ENCODE measurements at places on chromosomes 16 and 17.

DNA sequence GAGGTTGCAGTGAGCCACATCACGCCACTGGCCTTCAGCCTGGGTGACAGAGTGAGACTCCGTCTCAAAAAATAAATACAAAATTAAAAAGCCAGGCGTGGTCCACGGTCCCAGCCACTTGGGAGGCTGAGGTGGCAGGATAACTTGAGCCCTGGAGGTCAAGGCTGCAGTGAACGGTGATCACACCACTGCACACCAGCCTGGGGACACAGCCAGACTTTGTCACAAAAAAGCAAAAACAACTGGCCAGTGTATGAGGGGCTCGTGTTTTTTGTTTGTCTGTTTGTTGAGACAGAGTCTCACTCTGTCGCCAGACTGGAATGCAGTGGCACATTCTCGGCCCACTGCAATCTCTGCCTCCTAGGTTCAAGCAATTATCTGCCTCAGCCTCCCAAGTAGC, 1.2 kb upstream of the UBB start:
- no peak for DNase-seq

DNA sequence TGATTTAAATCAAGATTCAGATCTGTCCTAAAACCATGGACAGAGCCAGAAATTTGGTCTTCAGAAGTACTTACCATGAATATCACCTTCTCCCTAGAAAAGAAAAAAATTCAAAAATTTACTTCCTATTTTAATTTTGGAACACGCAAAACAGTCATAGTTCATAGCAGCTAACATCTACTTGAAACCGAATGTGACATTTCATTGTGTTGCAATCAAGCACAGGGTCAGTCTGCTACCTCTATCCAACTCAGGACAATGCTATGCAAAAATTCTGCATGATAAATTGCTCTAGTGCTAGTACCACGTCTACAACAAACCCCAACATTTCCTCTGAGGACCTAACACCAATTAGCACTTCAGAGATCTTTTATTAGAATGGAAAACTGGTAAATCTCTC, 7.7 kb downstream of the JPT1 start:
- no peak for DNase-seq

GRCh38 chr17:59631276-59631675, 11.6 kb downstream of the CLTC start:
- DNase-seq = no peak

DNA sequence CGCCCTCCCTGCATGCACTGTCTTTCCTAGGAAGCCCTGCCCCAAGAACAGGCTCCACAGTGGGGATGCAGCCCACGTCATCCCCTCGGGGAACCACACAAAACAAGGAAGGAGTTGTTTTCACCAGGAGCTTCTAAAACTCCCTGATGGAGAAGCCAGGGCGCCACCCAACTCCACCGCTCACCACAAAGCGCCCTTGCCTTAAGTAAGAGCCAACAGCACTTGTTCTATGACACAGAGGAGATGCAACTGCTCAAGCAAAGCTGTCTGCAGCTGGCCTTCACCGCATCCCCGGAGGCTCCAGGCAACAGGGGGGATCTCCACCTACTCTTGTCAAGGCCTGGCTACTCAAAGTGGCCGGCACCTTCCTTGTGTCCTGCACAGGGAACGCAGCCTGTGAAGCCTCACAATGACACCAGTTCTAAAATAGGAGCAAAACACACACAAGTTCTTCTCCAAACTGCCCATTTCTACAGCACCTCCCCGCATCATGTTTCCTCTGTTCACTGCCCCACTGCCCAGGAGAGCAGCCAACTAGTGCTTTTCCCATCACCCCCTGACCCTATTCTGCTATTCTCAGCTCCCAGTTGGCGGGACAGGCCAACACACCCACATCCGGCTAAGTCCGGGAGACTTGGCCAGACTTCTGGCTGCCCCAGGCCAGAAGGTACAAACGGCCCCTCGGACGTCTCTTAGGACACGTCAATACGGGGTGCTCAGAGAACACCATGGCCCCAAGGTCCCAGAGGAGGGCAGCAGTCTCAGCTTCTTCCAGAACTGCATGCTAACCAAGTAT, 24.2 kb downstream of the MPG start:
- no peak for DNase-seq

GRCh38 chr17:12116143-12116542, 95.5 kb downstream of the MAP2K4 start:
- no peak for DNase-seq

DNA sequence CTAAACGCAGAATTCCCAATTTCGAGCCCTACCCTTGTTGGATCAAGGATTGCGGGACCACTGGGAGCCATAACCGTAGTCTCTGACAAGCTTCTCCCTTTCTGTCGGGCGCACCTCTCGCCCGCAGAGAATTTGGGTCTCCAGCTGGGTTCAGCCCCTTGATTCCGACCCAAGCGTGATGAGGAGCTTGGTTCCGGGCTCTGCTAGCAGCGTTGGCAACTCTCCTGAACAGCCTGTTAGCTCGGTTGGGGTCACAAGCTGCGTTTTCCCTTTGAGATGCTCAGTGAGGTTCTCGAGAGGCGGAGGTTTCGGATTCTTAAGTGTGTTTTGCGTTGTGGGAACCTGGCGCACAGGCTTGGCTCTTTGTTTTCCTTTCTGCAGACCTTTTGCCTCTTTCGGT, 655 bp downstream of the ATXN1L start:
- DNase-seq = no peak
